ENCODE measurements at places on chromosomes 13 and 19.

GRCh38 chr13:65292488-65292901 lies 1937.6 kb downstream of the PCDH9 start:
- DNase-seq: no peak

- no peak for DNase-seq
These were observed 691.1 kb upstream of the SLC10A2 start for GRCh38 chr13:103757361-103757760.

- peak; percentile 27 for DNase-seq
These were observed 9.8 kb upstream of the ZNF544 start for GRCh38 chr19:58218899-58219298.

DNA sequence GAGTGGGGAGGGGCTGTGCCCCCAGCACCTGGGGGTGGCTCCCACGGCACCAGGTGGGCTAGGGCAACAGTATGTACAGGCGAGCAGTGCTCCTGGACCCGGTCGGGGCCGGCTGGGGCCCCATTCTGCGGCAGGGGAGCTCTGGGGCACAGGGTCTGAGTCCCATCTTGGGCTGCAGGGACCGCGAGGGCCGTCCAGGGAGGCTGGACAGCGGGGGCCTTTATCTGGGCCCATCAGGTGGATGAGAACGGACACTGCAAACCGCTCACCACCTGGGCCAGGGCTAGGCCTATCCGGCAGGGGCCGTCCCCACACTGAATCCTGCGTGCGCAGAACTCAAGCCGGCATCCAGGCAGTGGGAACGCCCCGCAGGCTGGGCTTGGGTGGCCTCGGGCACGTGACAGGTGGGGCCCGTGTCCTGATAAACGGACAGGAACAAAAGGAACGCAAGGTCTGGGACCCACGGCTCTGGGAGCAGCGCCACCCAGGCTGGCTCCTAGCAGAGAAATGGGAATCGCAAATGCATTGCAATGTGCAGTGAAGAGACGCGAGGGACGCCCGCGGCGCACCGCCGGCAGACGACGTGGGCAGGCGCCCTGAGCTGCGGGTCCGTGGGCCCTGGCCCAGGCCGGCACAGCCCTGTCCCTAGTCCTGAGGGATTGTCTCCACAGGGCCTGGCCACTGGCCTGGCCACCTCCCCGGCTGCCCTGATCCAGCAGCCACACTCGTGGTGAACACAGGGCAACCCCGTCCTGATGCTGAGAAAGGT lies 29.7 kb downstream of the BTBD2 start:
- DNase-seq: no peak

DNA sequence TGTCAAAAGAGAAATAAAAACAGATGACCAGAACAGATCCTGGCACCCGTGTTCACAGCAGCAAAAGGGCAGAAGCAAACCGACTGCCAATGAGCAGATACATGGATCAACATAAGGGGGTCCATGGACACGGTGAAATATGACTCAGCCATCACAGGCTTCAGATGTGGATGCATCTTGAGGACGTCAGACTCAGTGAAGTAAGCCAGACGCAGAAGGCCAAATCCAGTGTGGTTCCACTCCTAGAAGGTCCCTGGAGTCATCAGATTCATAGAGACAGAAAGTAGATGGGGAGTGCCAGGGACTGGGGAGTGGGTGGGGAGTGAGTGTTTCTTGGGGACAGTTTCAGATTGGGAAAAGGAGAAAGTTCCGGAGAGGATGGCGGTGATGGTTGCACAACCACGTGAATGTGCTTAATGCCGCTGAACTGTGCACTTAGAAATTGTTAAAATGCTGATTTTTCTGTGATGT lies 28.8 kb upstream of the SEMA6B start:
- DNase-seq: no peak

DNA sequence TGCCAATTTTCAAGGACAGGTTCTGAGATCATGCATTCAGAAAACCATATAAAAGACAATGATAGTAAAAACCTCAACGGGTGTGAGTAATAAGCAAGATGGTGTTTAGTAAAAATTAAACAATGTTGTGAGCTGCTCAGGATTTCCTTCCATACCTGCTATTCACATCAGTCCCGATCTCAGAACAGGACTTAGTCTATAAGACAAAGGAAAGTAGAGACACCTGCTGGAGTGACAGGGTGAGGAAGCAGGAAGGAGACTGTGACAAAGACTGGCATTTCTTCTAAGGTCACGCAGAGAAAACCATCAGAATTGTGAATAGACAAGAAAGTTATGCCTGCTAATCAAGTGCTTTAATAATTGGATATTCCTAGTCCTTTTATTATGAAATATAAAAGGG lies 648.0 kb downstream of the DACH1 start:
- no peak for DNase-seq

DNA sequence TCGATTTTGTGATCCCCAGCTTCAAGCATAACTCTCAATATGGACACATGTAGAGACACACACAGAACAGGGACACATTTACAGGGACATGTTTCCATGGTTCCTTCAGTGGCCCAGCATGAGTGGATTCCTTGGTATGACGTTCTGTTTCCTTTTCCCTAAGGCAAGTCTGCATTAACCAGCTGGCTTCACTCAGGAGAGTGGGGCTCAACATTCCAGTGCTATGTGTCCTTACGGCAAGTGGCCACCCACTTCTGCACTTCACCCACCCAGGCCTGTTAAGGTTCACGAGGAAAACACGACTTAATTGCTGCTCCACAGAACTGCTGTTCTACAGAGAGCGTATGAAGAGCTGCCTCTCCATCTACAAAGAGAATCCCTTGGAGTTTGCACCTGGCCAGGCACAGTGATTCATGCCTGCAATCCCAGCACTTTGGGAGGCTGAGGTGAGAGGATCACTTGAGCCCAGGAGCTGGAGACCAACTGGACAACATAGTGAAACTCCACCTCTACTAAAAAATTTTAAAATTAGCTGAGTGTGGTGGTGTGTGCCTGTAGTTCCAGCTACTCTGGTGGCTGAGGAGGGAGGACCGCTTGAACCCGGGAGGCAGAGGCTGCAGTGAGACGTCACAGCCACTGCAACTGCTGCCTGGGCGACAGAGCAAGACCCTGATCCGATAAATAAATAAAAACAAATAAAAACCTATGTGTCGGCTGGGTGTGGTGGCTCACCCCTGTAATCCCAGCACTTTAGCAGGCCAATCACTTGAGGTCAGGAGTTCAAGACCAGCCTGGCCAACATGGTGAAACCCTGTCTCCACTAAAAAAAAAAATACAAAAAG lies 32.5 kb downstream of the BRD4 start:
- DNase-seq: no peak

DNA sequence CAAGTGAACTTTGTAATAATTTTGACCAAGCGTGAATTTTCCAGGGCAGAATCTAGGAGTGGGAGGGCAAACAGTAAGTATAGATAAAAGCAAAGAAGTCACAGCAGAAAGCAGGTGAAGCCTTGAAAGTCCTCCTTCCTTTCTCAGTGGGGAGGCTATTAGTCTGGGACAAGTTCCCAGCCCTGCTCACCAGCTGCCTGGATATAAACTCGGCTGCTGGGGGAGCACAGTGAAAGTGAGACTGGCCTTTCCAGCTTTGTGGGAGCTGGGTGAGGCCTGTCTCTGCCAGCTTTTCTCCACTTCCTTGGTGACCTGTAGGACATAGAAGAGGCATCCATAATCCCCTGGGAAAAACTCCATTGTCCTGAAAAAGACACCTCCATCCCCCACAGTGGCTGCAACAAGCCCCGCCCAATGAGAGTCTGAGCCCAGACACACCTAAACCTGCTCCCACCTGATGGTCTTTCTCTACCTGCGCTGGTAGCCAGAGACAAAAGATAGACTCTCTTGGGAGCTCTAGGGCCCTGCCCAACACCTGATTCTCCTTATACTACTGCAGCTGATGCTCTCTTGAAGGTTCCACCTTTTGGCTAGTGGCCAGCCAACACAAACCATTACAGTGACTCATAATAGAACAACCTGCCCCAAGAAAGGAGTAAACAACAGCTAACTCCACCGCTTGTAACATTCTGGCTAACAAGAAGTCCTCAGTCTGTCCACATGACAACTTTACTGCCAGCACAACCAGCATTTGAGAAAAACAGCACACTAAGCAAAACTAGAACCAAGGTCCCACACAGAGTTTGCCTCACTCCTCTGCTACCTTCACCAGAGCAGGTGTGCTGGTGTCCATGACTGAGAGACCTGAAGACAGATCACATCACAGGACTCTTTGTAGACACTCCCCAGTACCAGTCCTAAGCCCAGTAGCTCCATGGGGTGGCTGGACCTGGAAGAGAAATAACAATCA lies 252.2 kb upstream of the SLITRK6 start:
- no peak for DNase-seq

GRCh38 chr13:21663197-21663596 lies 7.7 kb upstream of the FGF9 start:
- no peak for DNase-seq

GRCh38 chr19:45547965-45548609 lies 36.5 kb downstream of the OPA3 start:
- DNase-seq: no peak

DNA sequence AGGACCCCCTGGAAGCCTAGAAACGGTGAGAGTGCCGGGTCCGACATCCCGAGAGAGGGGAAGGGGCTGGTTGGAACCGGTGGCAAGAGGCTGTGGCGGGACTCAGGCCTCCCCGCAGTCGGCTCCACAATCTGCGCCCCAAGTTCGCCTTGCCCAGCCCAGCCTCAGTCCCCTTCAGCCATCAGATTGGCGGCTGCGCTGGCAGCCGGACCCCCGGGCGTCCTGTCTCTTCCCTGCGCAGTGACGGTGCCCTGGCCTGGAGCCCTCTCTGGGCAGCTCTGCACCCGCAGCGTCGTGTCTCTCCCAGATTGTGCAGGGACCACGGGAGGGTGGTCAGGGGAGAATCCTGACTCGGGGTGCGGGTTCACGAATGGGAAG lies 315 bp downstream of the ZNF492 start:
- DNase-seq: no peak

DNA sequence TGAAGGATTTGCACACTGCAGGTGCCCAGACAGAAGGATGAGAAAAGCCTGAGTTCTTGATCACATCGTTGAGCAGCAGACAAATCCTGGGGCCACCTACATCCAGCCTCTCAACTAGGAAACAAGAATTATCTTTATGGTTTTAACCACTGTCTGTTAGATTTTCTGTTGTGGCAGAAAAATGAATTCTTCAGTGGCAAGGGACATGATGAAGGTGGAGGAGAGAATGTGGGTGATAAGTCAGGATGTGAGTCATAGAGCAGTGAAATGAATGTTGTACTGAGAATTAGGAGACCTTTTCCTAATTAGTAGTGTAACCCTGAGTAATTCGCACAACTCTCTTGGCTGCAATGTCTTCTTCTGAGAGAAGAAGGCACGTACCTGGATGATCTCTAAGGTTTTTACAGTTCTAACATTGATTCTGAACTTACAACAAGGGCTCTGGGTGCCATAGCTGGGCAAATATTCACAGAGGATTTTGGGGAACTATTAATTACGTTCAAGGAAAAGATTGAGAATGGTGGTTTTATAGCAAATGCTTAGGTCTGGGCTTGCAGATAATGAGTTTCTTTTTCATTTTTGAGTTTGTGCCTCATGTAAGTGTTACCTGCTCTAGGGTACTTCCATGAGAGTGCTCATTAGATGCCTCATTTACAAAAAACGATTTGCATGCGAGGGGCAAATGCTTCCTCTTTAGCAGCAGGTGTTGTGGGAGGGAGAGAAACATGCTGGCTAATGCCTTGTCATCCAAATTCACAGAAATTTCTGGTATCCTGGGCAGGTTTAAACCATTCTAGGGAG lies 111.0 kb upstream of the KL start:
- DNase-seq: no peak

DNA sequence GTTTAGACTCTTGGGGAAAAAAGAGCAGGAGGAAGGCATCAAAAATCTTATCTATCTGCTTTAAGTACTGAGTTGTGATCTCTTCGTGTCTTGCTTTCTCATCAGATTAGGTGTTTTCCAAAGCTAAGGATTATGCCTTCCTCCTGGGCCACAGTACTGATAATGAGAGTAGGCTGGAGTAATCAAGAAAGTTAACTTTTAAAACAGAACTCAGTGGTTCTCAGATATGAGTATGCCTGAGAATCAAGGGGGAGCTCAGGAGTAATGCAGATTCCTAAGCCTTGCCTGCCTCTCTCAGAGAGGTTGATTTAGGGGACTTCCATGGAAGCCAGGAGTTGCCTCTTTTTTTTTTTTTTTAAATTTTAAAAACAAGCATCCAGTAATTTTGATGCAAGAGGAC lies 23.5 kb downstream of the CDADC1 start:
- no peak for DNase-seq

DNA sequence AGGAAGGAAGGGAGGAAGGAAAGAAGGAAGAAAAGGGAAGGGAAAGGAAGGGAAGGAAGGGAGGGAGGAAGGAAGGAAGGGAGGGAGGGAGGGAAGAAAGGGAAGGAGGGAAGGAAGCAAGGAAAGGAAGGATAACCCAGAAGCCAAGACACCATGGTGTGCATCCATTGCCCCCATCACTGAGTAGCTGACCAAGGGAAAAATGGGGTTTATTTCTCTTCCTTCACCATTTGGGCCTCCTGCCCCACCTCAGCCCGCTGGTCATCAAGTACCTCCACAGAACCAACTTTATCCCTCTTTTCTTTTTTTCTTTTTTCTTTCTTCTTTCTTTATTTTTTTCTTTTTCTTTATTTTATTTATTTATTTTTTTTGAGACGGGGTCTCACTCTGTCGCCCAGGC lies 20.4 kb downstream of the CABP5 start:
- DNase-seq: no peak

Data from CD4-positive, alpha-beta T cell treated with Interleukin-17A for 4 hours (primary cell).